Upper lobe of left lung (tissue), 6 donors: ENCODE measurements at places on chromosomes 2 and 18. TPM values are rescaled to one million over a fixed set of nuclear protein-coding genes. Genes with fewer than 3 reads are reported as not detected.

- DNase-seq = no peak
- no peaks in the 10 kb centered on the region for H3K27me3 ChIP-seq
- no peaks in the 10 kb centered on the region for H3K36me3 ChIP-seq
- peak overlapping the region; percentile 99 for H3K27ac ChIP-seq
- peaks cover 46% of the 10 kb centered on the region for H3K4me1 ChIP-seq
Observed at GRCh38 chr2:197433780-197434438, 919 bp downstream of the SF3B1 start.

- H3K27me3 ChIP-seq = no peaks in the 10 kb centered on the region
- no peak overlapping the region for H3K4me3 ChIP-seq
- peaks cover 35% of the 10 kb centered on the region for H3K4me1 ChIP-seq
- no peaks in the 10 kb centered on the region for H3K36me3 ChIP-seq
- H3K27ac ChIP-seq = no peak overlapping the region
Observed at GRCh38 chr2:240965296-240965904, 33.0 kb upstream of the SNED1 start.

GRCh38 chr18:5969989-5970403 is 74.7 kb upstream of the TMEM200C start:
- H3K4me1 ChIP-seq = no peaks in the 10 kb centered on the region
- no peak overlapping the region for H3K4me3 ChIP-seq
- H3K27me3 ChIP-seq = no peaks in the 10 kb centered on the region
- H3K27ac ChIP-seq = no peak overlapping the region

- no peaks in the 10 kb centered on the region for H3K4me1 ChIP-seq
- no peak overlapping the region for H3K27ac ChIP-seq
- H3K4me3 ChIP-seq = no peak overlapping the region
- H3K27me3 ChIP-seq = no peaks in the 10 kb centered on the region
- H3K36me3 ChIP-seq = no peaks in the 10 kb centered on the region
- no peak for DNase-seq
Observed at GRCh38 chr2:196453613-196454047, 185.9 kb upstream of the CCDC150 start.

DNA sequence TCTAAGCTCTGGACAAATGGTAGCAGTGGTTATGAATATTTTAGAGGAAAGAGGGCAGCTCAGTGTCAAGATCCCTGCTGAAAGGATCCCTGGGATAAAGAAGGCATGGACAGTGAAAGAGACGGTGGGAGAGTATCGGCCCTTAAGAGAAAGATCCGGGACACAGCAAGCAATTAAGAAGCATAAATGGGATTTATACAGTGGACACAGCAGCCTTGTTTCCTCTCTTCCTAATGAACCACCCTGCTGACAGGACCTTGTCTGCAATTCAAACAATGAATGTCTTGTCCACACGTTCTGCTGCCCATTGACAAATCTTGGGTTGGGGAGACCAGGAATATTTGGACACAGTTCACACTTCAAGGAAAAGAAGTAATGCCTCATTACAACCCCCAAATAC is 16.5 kb downstream of the CPLX4 start:
- no peak overlapping the region for H3K27ac ChIP-seq
- no peaks in the 10 kb centered on the region for H3K36me3 ChIP-seq
- H3K4me1 ChIP-seq = no peaks in the 10 kb centered on the region
- H3K27me3 ChIP-seq = no peaks in the 10 kb centered on the region
- H3K4me3 ChIP-seq = no peak overlapping the region

DNA sequence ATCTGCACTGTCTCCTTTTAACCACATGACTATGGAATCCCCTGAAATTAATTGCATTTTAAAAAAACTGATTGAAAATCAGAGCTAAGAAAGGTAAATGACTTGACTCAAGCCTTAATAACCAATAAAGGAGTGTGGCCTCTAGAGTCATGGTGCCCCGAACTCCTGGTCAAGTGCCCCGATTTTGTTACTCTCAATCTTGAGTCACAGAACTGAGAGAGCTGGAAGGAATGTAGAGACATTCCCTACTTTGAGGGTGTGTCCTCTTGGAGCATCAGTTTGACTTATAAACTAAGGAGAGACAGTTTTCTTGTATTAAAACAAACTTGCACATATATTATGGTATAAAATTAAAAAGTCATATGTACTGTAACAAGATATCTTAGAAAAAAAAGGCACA is 2.4 kb downstream of the WDR43 start:
- no peak for DNase-seq
- H3K4me3 ChIP-seq = no peak overlapping the region
- H3K4me1 ChIP-seq = peaks cover 26% of the 10 kb centered on the region
- H3K27me3 ChIP-seq = no peaks in the 10 kb centered on the region
- H3K36me3 ChIP-seq = peaks cover under 1% of the 10 kb centered on the region
- H3K27ac ChIP-seq = no peak overlapping the region

DNA sequence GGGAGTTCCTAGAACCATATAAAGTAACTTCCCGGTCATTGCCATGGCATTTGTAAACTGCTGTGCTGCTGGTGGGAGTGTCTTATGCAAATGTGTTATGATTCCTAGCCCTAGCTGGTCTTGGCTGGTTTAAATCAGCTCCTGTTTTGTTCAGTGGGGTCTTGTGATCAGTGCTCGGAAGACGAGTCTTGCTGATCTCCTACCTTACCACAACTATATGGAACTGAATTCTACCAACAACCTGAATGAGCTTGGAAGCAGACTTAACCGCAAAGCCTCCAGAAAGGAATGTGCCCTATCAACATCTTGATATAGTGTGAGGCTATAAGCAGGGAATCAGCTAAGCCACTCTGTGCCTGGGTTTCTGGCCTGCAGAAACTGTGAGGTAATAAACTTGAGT is 33.5 kb downstream of the POLE4 start:
- no peak for DNase-seq
- H3K4me1 ChIP-seq = no peaks in the 10 kb centered on the region
- no peak overlapping the region for H3K27ac ChIP-seq

The RAB27B gene
- 17.6 TPM for total RNA-seq

The SP100 gene
- total RNA-seq = 200 TPM

The STAT1 gene
- total RNA-seq = 69.3 TPM

The RAPGEF4 gene
- total RNA-seq = 8.3 TPM

The MAP2 gene
- 121 TPM for total RNA-seq

The SCN7A gene
- 54.0 TPM for total RNA-seq
